ENCODE measurements at places on chromosomes 7 and 10.

DNA sequence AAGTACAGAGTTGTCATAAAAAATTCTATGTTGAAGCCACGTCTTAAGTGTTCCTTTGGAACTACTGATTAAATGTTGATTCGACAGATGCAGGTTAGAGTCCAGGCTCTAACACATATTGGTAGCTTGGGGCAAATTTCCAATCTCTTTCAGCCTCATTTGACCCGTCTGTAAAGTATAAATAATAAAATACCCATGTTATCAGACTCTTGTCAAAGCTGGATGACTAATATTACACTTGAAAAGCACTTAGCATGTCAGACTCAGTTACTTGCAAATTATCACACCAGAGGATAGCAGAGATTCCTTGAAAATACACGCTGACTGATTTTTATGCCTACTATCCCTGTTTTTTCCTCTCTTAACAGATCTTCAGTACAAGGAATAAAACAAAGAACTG, 18.1 kb upstream of the MACC1 start:
- no peak for DNase-seq

DNA sequence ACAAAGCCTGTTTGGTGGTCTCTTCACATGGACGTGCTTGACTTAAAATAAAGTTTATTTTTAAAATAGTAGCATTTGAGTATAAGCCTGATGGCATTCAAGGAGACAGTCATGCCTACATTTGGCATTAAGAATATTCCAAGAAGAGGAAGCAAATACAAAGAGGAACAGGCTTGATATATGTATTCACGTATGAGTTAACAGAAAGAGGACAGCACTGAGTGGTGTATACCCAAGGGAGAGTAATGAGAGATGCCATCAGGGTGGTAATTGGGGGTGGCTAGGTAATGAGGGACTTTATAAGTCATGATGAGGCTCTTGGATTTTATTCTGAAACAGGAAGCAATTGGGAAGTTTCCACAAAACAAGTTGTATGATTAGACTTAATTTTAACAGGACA, 363.3 kb downstream of the SEMA3D start:
- no peak for DNase-seq

- DNase-seq, result no peak
These were observed 336.8 kb downstream of the BBS9 start for GRCh38 chr7:33466203-33466602.

GRCh38 chr10:3126741-3127346, 45.7 kb downstream of the PITRM1 start:
- DNase-seq, result no peak

DNA sequence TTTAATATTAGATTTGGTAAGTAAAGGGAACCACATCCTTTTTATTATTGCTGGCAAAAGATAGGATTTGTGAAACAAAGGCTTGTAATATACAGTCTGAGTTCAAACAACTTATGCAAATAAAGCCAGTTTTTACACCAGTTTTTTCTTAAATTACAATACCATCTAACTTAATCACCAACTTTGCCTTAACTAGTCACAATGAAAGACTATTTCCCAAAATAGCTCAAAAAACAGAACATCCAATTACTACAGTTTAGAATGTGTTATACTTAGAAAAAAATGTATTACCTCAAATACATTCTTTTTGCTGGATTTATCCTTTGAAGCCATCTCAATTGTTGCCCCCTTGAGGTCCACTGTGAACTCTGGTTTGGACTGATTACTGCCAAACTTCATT, 108.5 kb downstream of the ARHGAP12 start:
- DNase-seq, result no peak

DNA sequence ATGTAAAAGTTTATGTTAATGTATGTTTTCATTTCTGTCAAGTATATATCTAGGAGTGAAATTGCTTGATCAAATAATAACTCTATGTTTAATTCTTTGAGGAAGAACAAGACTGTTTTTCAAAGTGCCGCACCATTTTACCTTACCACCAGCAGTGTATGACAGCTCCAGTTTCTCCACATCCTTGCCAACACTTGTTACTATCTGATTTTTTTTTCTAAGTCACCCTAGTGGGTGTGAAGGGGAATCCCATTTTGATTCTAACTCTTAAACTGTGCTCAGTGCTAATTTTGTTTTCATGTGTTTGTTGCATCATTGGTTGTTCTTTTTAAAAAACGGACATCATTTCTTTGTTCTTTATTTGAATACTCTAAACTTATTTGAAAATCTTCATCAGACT, 120.2 kb upstream of the CDK6 start:
- no peak for DNase-seq

- no peak for DNase-seq
These were observed 33.6 kb downstream of the MEOX2 start for GRCh38 chr7:15652776-15653290.

- DNase-seq, result no peak
These were observed 29.3 kb downstream of the SLC39A12 start for GRCh38 chr10:17980846-17981565.

- no peak for DNase-seq
These were observed 78.3 kb downstream of the RAPGEF5 start for GRCh38 chr7:22278660-22279059.

GRCh38 chr10:57008189-57008588, 647.1 kb upstream of the ZWINT start:
- DNase-seq, result no peak

DNA sequence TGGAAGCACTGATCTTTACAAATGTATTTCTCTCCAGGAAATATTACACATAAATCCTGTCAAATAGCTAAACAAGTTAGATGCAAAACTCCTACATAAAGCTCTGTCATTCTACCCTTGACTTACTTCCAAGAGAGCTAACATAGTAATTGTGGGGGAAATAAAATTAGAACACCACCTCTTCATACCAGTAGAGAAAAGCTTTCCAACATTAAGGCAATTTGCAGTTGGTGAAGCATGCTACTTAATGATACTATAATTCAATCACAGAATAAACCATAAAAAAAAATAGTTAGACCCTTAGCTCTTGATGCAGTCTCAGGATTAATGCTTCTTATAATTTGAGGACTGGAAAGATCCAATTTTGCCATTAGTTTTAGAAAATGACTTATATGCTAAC, 35.2 kb downstream of the SEMA3A start:
- DNase-seq, result no peak

DNA sequence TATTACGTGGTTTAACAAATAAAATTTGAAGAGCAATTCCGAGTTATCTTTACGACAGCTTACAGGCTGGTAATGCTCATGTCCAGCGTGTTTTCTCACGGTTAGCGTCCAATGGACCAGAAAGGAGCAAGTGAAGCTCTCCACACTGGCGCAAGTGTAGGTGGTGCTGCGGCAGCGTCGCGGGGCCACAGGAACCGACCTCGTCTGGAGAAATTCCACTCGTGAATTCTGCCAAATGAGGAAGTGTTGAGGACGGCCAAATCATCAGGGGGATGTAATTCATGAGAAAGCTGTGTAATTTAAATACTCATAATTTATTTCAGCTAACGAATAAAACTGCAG, 350 bp upstream of the ZNF37A start:
- DNase-seq, result no peak

DNA sequence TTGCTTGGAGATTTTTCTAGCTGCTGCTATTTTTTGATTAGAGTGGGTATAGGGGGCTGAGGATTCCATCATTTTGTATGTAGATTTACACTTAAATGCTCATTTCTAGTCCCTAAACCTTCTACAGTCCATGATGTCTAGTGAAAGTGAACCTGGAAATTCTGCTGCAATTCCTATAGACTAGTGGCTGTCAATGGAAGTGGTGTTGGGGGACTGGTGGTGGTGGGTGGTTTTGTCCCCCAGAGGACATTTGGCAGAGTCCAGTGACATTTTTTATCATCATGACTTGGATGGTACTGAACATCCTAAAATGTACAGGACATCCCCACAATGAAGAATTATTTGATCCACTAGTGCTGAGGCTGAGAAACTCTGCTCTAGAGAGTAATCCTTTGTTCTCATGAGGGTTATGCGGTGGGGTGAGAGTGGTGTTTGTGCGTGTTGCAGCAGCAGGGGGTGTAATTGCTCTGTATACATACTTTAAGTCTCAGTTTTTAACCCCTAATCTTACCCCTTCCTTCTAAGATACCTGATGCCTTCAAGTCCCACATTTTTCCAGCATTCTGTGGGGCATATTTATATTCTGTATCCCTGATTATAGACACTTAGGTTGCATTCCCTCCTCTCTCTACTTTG, 35.0 kb downstream of the KIF11 start:
- DNase-seq, result no peak

- DNase-seq, result no peak
These were observed 50.9 kb upstream of the ANTXRL start for GRCh38 chr10:46235705-46236545.

DNA sequence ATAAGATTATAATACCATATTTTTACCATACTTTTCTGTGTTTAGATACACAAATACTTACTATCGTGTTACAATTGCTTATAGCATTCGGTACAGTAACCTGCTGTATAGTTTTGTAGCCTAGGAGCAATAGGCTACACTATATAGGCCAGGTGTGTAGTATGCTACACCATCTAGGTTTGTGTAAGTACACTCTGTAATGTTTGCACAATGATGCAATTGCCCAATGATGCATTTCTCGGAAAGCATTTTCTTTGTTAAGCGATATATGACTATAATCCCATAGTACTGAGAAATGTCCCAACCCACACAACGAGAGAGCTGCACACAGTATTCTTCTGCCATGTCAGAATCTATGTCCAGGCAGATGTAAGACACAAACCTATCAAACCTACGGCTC, 160.0 kb downstream of the NEBL start:
- DNase-seq, result no peak

GRCh38 chr7:55569797-55570196, 2.5 kb downstream of the VOPP1 start:
- no peak for DNase-seq

GRCh38 chr7:134844200-134844599, 64.8 kb downstream of the CALD1 start:
- DNase-seq, result no peak

GRCh38 chr7:26599982-26600381, 264.4 kb downstream of the SKAP2 start:
- DNase-seq, result no peak

DNA sequence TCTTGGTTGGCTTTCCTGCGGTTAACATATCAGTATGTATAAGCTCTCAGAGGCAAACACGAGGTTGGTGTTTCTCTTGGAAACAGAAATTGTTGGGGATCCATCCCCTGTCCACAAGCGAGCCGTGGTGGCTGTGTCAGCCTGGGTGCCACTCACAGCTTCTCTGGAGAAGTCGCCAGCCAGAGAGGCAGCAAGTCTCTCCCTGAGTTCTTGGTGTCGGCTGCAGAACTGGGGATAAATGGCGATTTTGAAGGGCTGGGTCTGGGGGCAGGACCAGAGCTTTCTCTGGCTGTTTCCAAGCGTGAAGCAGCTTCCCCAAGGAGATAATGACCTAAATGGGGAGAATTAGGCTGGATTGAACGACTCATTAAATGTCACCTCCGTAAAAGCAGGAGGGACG, 335.3 kb downstream of the GLRX3 start:
- no peak for DNase-seq

DNA sequence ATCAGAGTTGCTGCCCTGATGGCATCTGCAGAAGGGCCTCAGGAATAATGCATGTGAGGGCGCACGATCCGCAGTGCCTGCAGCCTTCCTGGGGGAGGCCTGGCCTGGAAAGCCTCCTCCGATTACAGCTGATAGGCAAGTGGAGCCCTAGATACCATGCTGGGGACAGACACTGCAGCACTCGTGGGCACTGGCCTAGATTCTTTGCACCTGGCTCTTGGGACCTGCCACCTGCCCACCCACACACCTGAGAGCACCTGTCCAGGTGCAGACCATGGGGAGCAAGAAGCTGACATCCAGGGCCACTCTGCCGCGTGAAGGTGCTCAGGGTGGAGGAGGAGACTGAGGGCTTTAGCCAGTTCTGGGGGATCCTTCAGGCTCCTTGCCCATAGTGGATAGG, 14.8 kb downstream of the YKT6 start:
- no peak for DNase-seq

GRCh38 chr7:18624459-18624858, 128.9 kb downstream of the HDAC9 start:
- DNase-seq, result no peak

GRCh38 chr7:43642897-43643630, 60.2 kb downstream of the STK17A start:
- DNase-seq, result no peak

- no peak for DNase-seq
These were observed 116.8 kb downstream of the MGMT start for GRCh38 chr10:129583831-129584230.

DNA sequence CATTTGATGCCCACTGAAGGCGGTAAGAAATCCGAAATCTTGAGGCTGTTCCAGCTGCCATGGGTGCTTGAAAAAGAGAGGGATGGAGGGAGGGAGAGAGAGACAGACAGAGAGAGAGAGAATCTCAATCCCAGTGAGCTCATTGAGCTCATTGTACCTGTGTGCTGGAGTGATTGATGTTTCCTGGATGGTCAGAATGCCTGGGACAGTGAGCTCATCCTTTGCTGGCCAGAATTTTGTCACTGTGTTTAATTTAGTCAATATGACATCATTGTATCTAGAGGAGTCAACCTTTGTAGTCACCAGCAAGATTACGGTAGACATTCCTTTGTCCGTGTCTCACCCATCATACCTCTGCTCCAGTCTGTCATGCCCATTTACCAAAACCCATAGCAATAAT, 625.4 kb upstream of the POM121L12 start:
- DNase-seq, result no peak

GRCh38 chr7:8176370-8177081, 85.4 kb downstream of the ICA1 start:
- no peak for DNase-seq

GRCh38 chr7:999941-1000935, 17.3 kb downstream of the CYP2W1 start:
- DNase-seq, result no peak

- peak; percentile 61 for DNase-seq
These were observed 83.4 kb upstream of the SEMA3E start for GRCh38 chr7:83732305-83732704.

DNA sequence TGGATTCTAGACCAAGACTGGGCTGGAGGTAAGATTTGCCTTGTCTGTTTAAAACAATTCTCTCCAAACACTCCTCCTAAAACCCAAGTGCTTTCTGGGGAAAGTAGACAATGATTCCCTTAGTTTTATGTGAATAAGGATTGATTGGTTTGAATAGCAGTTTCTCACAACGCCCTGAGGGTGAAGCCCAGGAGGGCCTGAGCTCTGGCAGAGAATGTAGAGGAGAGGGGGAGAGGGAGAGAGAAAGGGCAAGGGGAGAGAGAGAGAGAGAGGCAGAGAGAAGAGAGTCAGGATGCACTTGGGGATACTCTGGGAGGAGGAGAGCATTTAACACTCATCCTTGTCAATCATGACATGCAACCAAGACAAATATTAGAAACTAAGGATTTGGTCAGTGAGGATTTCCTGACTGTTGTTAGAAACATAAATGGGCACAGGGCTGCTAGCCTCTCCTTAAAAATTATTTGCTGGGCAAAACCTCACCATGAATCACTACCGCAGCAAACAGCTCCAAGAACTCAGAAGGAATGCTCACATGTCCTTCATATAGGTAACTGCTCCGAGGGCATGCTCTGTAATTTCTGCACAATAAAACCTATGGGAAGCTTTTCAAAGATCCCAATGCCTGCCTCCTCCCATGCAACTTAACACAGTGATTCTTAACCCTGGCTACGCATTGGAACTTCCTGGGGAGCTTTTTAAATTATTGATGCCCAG, 55.2 kb upstream of the RAPGEF5 start:
- DNase-seq, result no peak
